Ammon's horn (tissue), 1 donor: ENCODE measurements at places on chromosomes 7 and 10.

DNA sequence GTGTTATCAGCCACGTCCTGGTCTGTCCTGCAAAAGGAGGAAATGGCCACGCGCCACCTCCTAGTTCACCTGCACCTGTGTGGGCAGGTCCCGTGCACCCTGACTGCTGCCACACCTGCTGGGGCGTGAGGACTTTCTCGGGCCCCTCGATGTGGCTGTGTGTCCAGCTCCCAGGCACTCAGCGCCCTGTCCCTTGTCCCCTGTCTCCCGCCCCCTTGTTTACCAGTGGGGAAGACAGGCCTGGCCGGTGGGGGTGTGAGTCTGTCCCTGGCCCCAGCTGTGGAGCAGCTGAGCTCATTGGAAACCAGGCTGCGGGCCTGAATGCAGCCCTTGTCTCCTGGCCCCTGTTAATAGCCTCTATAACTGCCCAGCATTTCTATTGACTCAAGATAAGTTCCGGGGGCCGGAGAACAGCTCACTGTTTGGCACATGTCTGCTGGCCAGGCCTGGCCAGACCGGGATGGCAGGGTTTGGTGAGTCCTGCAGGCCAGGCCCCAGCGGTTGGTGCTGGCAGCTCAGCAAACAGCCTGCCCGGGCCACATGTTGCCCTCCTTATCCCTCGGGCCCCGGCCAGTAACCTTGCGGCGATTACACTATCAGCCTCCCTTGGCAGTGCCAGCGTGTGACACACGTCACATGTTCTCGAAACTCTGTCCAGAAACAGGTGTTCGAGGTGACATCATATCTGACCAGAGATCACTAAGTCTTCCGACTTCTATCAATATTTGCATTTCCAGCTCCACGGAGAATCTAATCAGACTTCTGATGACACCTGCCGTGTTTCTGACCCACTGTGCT, 52.1 kb downstream of the FOXL3 start:
- DNase-seq: peak; percentile 96

GRCh38 chr7:112887976-112888375, 97.8 kb upstream of the TMEM168 start:
- no peak for DNase-seq

DNA sequence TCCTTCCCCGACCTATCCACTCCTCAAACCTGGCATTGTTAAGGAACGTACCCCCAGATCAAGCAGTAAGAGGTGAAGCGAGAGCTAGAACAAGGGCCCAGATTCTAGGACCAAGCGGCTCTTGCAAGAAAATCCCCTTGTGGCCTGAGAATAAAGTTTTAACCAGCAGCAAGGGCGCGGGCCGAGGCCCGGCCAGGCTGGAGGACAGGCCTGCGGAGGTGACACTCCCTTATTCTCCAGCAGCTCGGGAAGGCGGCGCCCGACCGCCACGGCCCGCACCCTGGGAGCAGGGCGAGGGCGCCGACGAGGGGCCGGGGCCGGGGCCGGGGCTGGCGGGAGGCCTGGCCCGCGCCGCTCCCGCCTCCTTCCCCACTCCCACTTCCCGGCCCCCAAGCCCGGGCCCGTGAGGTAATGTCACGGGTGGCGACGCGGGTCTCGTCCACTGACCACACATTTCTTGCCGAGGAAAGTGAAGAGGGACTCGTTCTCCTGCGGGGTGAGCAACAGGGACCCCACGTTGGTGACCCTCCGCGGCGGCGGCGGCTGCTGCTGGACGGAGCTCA, 551 bp downstream of the WASL start:
- peak; percentile 16 for DNase-seq

DNA sequence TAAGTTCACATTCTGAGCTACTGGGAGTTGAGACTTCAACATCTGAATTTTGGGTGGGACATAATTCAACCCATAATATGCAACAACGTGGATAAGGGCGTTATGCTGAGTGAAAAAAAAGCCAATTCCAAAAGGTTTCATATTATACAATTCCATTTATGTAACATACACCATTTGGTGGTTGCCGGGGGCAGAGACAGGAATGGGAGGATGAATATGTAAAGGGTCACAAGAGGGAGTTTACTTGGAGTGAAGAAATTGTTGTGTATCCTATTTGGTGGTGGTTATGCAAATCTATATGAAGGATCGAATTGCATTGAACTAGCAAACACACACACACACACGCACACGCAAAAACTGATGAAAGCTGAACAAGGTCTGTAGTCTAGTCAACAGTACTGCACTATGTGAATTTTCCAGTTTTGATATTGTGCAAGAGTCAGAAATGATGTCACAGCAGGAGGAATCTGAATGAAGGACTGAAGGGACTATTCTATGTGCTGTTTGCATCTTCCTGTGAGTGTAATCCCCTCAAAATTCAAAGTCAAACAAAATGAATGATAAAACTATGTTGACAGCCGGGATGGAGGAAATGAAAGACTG, 249.2 kb upstream of the HABP2 start:
- DNase-seq: no peak

DNA sequence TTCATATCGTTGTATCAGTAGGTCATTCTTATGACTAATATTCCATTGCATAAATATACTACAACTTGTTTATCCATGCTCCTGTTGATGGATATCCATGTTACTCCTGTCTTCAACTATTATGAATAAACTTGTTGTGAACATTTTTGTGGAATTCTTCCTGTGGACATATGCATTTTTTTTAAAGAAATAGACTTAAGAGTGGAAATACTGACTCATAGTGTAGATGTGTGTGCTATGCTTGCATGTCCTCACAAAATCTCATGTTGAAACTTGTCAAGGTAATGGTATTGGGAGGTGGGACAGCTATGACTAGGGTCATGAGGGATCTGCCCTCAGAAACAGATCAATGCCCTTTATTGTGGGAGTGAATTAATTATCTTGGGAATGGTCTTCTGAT, 240.5 kb upstream of the PRSS58 start:
- no peak for DNase-seq

DNA sequence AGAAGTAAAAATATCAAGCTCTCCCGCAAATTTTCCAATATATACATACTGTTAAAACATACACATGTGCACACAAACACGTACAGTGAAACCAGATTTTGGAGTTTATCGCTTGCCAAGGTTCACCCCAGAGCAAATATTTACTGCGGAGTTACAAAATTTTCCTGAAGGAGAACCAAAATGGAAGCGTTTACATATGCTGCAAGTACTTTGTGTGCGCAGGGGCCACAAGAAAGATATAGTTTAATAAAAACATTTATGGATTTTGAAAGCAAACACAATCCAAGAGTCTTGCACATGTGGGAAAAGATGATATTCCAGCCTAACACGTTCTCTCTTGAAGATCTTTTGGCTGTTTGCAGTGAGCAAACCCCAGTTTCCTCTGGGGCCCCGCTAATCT, 301.3 kb upstream of the NFE2L3 start:
- DNase-seq: no peak

GRCh38 chr10:112215342-112215774, 31.8 kb upstream of the GPAM start:
- DNase-seq: no peak

DNA sequence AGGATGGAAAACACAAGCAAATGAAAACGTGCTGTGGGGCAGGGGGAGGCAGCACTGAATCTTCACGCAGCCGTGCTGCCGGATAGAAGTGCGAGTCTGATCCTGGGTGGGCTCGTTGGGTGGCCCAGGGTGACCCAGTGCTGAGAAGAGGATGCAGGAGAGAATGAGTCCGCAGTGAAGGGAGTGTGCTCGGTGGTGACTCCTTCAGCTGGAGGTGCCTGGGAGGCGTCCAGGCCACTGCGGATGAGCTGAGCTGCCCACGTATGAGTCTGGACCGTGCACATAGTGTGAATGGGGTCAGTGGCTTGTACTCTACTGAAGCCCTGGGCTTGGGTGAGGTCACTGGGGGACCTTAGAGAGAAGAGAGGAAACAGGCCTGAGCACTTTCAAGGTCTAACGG, 190.0 kb upstream of the MGMT start:
- DNase-seq: no peak

DNA sequence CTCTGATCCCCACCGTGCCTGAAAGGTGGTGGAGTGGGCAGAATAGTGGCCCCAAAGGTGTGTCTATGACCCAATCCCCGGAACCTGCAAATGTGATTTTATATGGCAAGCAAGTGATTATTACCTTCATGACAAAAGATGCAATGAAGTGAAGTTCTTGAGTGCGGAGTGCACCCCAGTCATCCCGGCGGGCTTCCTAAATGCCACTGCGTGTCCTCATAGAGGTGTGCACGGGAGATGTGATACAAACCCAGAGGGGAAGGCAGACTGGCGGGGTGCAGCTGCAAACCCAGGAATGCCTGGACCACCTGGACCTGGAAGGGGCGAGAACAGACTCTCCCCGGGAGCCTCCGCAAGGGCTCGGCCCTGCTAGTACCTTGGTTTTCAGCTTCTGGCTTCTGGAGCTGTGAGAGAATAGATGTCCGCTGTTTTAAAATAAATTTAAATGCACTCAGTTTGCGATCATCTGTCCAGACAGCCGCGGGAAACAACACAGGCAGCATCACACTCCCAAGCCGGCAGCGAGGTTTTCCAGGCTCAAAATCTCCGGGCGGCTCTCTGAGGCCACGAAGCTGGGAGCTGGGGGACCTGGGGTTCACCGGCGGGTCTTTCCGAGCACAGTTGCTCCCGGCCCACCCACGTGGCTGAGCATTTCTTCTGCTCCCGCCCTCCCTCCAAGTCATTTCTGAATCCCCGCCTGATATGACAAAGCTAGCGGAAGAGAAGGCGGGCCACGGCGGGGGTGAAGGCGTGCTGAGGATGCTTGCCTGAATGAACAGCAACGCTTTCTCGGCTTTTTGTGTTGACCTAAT, 50.4 kb upstream of the EBF3 start:
- DNase-seq: no peak

DNA sequence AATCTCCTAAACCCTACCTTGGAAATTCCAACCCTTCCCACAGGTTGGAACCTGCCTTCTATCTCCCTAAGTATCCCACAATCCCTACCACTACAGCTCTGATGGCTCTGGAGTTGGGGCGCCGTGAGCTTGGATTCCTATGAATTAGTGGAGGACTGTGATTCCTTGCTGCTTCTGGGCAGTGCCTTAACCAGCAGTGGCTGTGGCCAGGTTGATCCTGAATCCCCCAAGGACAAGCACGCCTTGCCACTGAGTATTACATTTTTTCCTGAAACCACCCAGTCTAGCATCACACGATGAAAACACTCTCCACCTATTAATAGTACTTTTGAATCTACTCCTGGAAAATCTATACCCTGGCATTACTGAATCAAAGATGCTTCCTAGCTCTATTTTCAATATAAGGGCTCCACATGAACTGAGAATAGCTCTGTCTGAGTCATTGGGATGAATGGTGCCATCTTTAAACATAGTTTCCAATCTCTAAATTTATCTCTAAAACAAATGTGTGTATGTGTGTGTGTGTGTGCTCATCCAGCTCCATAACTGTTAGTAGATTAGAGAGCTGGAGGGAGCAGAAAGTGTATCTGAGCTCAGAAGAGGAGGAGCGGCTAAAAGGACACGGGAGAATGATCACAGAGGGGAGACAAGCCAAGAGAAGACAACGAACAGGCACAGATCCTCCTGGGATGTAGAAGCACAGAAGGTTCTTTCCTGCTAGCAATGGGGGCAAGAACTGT, 11.9 kb upstream of the INPP5F start:
- DNase-seq: peak; percentile 25

DNA sequence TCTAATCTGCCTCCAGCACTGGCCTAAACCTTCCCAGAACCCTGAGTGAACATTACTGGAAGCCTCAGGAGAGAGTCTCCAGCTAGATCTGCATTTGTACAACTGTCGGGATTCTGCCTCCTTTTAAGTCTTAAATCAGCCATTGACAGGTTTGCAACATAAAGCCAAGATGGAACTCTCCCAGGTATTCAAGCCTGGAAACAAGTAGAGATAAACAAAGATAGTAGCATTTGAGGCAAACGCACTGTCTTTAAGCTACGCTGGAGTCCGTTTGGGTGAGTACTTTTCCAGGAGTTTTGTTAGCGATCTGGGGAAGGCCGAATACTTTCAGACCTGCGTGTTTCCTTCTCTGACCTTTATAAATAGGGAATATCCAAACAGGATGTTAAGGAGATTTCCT, 317.2 kb upstream of the FZD8 start:
- no peak for DNase-seq

DNA sequence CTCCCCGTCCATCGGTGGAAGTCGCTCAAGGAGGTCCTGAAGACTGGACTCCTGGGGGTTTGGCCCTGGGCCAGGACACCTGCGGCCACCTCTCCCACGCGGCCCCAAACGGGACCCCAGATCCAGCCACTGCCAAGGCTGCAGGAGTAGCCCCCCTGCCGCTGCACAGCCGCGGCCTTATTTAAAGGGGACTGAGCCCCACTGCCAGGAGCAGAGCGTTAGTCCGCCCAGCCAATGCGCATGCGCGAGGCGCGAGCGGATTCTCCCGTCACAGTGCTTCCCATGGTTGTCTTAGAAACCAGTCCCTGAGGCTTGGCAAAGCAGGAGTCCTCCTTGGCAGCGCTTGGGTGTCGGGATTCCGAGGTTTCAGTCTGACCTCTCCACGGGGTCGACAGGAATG, 320.0 kb downstream of the ZNF716 start:
- DNase-seq: no peak

DNA sequence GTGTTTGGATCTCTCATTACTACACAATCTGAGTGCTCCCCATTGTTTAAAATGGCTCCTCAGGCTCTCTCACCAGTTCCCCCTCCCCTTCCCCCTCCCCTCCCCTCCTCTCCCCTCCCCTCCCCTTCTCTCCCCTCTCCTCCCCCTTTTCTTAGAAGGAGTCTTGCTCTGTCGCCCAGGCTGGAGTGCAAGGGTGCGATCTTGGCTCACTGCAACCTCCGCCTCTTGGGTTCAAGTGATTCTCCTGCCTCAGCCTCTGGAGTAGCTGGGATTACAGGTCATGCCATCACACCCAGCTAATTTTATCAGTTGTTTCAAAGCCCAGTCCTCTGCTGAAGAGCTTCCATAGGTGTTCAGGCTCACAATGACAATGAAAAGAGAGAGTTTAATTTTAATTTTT, 3.6 kb upstream of the CCAR1 start:
- no peak for DNase-seq

DNA sequence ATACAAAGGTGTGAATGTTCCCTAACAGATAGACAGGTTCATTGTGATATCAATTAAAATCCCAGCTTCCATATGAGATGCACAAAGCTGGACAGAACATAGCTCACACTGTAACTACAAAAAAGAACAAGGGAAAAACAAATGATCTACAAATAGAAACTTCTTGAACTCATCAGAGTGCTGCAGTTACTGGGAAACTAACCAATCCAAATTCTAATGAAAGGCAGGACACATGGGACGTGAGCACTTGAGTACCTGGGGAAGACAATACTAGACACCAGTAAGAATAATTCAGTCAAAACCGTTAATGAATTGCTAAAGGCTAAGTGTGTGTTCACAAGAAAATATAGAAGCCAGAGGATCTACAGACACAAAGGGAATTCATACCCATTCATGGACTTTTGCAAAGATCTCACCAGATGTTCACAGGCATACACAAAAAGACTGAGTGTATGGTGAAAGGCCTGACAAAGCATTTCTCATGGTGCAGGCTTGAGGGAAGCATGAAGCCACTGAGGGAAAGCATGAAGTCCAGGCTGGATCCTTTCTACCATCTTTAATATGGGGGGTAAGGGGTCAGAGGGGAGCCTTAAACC, 7.8 kb upstream of the GPR22 start:
- peak; percentile 24 for DNase-seq

GRCh38 chr10:34341473-34341872, 473.6 kb downstream of the PARD3 start:
- no peak for DNase-seq
